ENCODE measurements at places on chromosomes 4 and X. TPM values are rescaled to one million over a fixed set of nuclear protein-coding genes. Genes with fewer than 3 reads are reported as not detected.

The ADH4 gene
- total RNA-seq, result not detected

The VCX gene
- not detected for total RNA-seq

The ODAPH gene
- 0.86 TPM for total RNA-seq

The IL1RAPL1 gene
- total RNA-seq, result not detected

The PNMA6F gene
- not detected for total RNA-seq

The ADH7 gene
- total RNA-seq, result not detected

The STARD8 gene
- total RNA-seq, result 2.8 TPM

The SERTM2 gene
- total RNA-seq, result not detected

The FOXR2 gene
- not detected for total RNA-seq

The TRIM2 gene
- 0.23 TPM for total RNA-seq

The CLCN4 gene
- total RNA-seq, result 0.05 TPM

The DKK2 gene
- total RNA-seq, result not detected

The EDA gene
- 0.25 TPM for total RNA-seq

The AFM gene
- total RNA-seq, result not detected

The ASB9 gene
- 0.77 TPM for total RNA-seq

The SPON2 gene
- total RNA-seq, result 32.4 TPM

The BEND2 gene
- total RNA-seq, result not detected

The F11 gene
- not detected for total RNA-seq

The SLC2A9 gene
- 3.2 TPM for total RNA-seq

The NOX1 gene
- total RNA-seq, result not detected

The ZNF711 gene
- total RNA-seq, result 0.55 TPM

The HPGD gene
- total RNA-seq, result 1.6 TPM

The UGT2A2 gene
- not detected for total RNA-seq

Data from T-helper 2 cell treated with Interferon-gamma antibody and Interleukin-4, amounts not matched to agents 100 ng/mL and 5 ng/mL, for 36 hours (primary cell).